ENCODE measurements at places on chromosomes 5 and 9.
A peak's percentile ranks its signal among the peaks of the same experiment; 100 is the strongest.

DNA sequence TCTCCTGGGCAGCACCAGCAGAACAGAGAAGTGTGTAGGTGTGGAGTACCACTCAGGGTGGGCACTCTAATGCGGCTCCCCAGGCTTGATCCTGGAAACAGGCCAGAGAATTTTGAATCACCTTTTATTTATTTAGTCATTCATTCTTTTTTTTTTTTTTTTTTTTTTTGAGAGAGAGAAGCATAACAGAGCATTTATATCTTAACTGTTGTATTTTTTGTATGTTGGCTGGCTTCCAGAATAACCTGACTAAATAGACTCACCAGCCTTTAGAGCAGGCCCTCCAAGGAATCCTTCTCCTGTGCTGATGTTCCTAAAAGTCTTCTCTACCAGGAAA, 153.4 kb downstream of the PIK3R1 start:
- H3K27me3 ChIP-seq = peaks cover 9% of the 10 kb centered on the region
- H3K27ac ChIP-seq = no peak overlapping the region
- peaks cover 9% of the 10 kb centered on the region for H3K36me3 ChIP-seq

- H3K4me3 ChIP-seq = no peak overlapping the region
- H3K27ac ChIP-seq = no peak overlapping the region
- H3K27me3 ChIP-seq = peaks cover 10% of the 10 kb centered on the region
- no peaks in the 10 kb centered on the region for H3K36me3 ChIP-seq
- no peaks in the 10 kb centered on the region for H3K4me1 ChIP-seq
Measured at GRCh38 chr5:8641786-8642505, 773.0 kb downstream of the MTRR start.

- no peaks in the 10 kb centered on the region for H3K27me3 ChIP-seq
- H3K36me3 ChIP-seq = no peaks in the 10 kb centered on the region
- DNase-seq = no peak
- H3K4me3 ChIP-seq = no peak overlapping the region
- no peak overlapping the region for H3K27ac ChIP-seq
Measured at GRCh38 chr5:99926463-99926862, 608.7 kb upstream of the FAM174A start.

DNA sequence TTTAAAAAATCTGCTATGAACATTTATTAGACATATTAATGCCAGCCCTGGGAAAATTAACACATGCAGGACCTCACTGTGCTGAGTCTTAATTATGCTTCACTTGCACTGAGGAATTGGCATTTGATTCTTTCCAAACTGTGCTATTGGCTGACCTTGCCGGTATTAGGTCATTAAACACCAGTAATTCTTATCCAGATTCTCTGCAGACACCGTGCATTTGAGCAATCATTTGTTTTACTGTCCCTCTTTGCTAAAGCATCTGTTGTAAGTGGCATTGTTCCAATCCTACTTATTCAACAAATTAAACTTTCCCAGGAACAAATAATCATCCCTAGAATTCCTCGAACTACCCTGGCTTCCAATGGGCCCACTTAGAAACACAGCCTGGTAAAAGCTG, 145.0 kb downstream of the SLC12A2 start:
- H3K27ac ChIP-seq = no peak overlapping the region
- H3K4me3 ChIP-seq = no peak overlapping the region
- H3K4me1 ChIP-seq = no peaks in the 10 kb centered on the region
- no peak for DNase-seq

GRCh38 chr5:110256298-110256697, 470.2 kb downstream of the TMEM232 start:
- no peak overlapping the region for H3K4me3 ChIP-seq
- peaks cover 7% of the 10 kb centered on the region for H3K27me3 ChIP-seq

DNA sequence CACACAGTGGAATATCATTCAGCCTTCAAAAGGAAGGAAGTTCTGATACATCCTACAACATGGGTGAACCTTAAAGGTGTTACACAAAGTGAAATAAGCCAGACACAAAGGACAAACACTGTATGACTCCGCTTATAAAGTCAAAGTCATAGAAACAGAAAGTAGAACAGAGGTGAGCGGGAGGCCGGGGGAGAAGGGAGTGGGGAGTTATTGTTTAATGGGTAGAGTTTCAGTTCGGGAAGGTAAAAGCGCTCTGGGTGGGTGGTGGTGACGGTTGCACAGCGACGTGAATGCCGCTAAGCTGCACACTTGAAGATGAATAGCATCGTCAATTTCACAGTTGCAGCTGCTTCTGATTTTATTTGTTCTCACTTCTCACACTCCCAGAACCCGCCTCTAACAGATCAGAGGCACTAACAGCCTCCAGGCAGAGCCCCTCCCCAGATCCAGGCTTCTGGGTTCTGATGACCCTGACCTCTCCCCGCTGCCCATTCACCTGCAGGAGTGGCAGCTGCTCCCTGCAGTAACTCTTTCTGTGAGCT, 34.1 kb downstream of the BNIP1 start:
- H3K27ac ChIP-seq = no peak overlapping the region
- DNase-seq = no peak
- no peaks in the 10 kb centered on the region for H3K36me3 ChIP-seq
- peaks cover 44% of the 10 kb centered on the region for H3K27me3 ChIP-seq

DNA sequence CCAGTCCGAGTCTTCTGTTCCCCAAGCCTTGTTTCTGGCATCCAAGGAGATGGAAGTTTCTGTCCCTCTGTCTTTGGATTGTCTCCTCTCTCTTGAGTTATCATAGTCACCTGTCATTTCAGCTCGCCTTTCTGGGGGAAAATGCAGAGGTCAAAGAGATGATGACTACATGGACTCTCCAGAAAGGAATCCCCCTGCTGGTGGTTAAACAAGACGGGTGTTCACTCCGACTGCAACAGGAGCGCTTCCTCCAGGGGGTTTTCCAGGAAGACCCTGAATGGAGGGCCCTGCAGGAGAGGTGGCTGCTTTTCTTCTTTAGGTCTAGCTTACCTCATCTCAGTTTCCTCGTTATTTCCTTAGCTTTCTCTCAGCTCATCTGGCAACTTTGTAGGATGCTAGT, 25.1 kb downstream of the ERAP2 start:
- H3K4me1 ChIP-seq = peaks cover 7% of the 10 kb centered on the region
- no peak overlapping the region for H3K4me3 ChIP-seq
- H3K27ac ChIP-seq = no peak overlapping the region
- no peak for DNase-seq
- H3K27me3 ChIP-seq = peaks cover 4% of the 10 kb centered on the region

GRCh38 chr5:1468247-1468612, 23.0 kb upstream of the SLC6A3 start:
- H3K27me3 ChIP-seq = peaks cover 6% of the 10 kb centered on the region
- peak; percentile 58 for DNase-seq
- peak overlapping the region; percentile 87 for H3K27ac ChIP-seq
- H3K4me3 ChIP-seq = no peak overlapping the region
- peaks cover 56% of the 10 kb centered on the region for H3K36me3 ChIP-seq

- no peak overlapping the region for H3K4me3 ChIP-seq
- no peaks in the 10 kb centered on the region for H3K36me3 ChIP-seq
- H3K4me1 ChIP-seq = no peaks in the 10 kb centered on the region
- no peaks in the 10 kb centered on the region for H3K27me3 ChIP-seq
- no peak for DNase-seq
Measured at GRCh38 chr9:72743836-72744235, 209.0 kb downstream of the ALDH1A1 start.

DNA sequence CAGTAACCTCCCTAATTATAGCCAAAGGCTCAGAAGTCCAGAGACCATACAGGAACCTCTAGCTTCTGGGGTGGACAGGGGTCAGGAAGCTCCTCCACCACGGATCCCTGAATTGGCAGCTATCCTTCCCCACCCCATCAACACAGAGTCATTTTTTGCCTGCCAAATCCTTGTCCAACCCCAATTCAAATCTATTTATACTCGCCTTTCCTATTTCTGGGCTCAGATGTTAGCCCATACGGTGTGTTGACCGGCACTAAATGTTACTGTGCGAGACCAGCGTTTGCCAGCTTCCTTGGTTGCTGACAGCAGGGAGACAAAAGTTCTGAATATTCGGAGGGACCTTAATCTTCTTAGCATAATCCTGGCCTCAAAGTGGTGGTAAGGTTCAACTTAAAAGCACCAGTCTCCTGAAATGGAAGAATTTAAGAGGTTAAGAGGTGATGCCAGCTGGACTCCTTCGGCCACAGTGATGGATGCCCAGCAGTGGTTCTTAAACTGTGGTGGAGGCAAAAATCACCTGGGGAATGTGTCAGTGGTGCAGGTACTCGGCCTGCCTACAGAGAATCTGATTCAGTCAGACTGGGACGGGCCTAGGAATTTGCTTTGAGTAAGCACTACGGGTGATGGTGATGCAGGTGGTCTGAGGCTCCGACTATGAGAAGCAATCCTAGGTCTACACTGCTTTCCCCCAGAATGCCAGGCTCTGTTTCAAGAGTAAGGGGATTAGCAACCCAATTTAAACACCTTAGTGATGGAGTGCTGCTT, 204.8 kb upstream of the MEF2C start:
- DNase-seq = no peak
- no peaks in the 10 kb centered on the region for H3K4me1 ChIP-seq
- no peak overlapping the region for H3K27ac ChIP-seq
- H3K36me3 ChIP-seq = no peaks in the 10 kb centered on the region
- no peaks in the 10 kb centered on the region for H3K27me3 ChIP-seq

GRCh38 chr9:30722065-30722464, 1662.4 kb upstream of the ACO1 start:
- peaks cover 16% of the 10 kb centered on the region for H3K4me1 ChIP-seq
- peak; percentile 32 for DNase-seq
- no peak overlapping the region for H3K4me3 ChIP-seq
- peaks cover 5% of the 10 kb centered on the region for H3K27me3 ChIP-seq
- no peaks in the 10 kb centered on the region for H3K36me3 ChIP-seq

- H3K4me3 ChIP-seq = peak overlapping the region; percentile 84
- H3K27ac ChIP-seq = peak overlapping the region; percentile 73
- peaks cover 3% of the 10 kb centered on the region for H3K27me3 ChIP-seq
- H3K4me1 ChIP-seq = peaks cover 67% of the 10 kb centered on the region
- H3K36me3 ChIP-seq = peaks cover 10% of the 10 kb centered on the region
Measured at GRCh38 chr5:150488519-150489359, 19.2 kb upstream of the NDST1 start.

GRCh38 chr9:24438876-24439275, 106.8 kb downstream of the IZUMO3 start:
- no peak overlapping the region for H3K4me3 ChIP-seq
- H3K36me3 ChIP-seq = no peaks in the 10 kb centered on the region
- H3K4me1 ChIP-seq = no peaks in the 10 kb centered on the region
- no peak for DNase-seq
- no peak overlapping the region for H3K27ac ChIP-seq

- peaks cover 27% of the 10 kb centered on the region for H3K36me3 ChIP-seq
- peaks cover 36% of the 10 kb centered on the region for H3K4me1 ChIP-seq
- H3K27me3 ChIP-seq = no peaks in the 10 kb centered on the region
- peak overlapping the region; percentile 91 for H3K27ac ChIP-seq
Measured at GRCh38 chr5:65926893-65927292, 518 bp downstream of the ERBIN start.

DNA sequence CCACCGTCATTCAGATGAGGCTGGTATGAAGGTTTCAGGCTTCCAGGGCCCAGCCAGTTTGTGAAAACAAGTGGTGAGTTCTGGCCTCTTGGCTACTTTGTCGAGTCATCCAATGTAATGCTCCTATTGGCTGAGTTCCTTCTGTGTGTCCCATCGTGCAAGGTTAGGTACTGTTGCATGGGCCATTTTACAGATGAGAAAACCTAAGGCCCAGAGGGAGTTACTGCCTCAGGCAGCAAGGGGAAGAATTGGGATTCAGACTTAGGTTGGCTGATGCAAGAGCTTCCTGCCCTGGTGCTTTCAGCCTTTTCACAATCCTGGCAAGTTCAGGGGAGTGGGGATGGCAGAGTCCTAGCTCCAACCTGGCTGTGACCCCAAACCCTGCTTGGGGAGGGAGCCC, 17.4 kb upstream of the PITX1 start:
- no peak for DNase-seq
- no peaks in the 10 kb centered on the region for H3K36me3 ChIP-seq
- H3K27me3 ChIP-seq = peaks cover 72% of the 10 kb centered on the region
- peaks cover 41% of the 10 kb centered on the region for H3K4me1 ChIP-seq

- no peaks in the 10 kb centered on the region for H3K36me3 ChIP-seq
- H3K4me3 ChIP-seq = no peak overlapping the region
- peak overlapping the region; percentile 88 for H3K27ac ChIP-seq
- DNase-seq = no peak
- H3K27me3 ChIP-seq = no peaks in the 10 kb centered on the region
Measured at GRCh38 chr5:119329666-119330065, 26.2 kb upstream of the TNFAIP8 start.

DNA sequence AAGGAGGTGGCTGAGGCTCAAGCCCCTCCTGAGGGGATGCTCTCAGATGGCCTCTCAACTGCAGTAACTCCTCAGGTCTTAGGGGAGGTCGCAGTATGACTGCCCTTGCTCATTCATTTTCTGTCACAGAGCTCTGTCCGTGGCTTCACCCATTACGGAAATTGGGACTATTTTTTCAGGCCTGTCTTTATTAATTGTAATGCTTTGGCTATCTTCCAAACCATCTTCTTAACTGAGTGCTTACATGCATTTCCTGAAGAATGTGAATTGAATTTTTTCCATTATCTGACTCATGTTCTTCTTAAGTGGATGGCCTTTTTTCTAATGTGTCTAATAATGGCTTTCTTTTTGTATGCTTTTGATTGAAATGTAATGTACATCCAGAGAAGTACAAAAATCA, 36.4 kb upstream of the SV2C start:
- H3K4me3 ChIP-seq = no peak overlapping the region
- H3K27ac ChIP-seq = no peak overlapping the region
- H3K36me3 ChIP-seq = no peaks in the 10 kb centered on the region
- H3K27me3 ChIP-seq = peaks cover 24% of the 10 kb centered on the region

DNA sequence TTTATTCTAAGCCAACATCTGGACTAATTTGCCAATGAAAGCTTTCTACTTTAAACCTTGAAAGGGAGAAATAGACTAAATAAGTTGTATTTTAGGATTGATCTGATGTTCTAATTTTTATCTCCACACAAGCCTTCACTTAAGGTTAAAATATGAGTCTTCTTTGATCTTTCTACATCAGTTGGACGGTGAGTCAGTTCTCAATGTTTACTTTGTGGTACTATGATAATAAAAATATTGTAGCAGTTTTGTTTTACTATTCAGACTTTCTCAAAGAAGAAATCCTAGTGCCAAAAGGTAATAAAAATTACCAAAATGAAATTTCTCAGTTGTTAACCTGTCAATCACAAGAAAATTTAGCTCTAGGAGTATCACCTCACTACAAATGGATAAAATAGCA, 203.5 kb upstream of the RGMB start:
- DNase-seq = no peak
- peaks cover 9% of the 10 kb centered on the region for H3K4me1 ChIP-seq
- no peak overlapping the region for H3K4me3 ChIP-seq
- no peaks in the 10 kb centered on the region for H3K36me3 ChIP-seq
- H3K27ac ChIP-seq = no peak overlapping the region
- H3K27me3 ChIP-seq = no peaks in the 10 kb centered on the region

- no peak overlapping the region for H3K4me3 ChIP-seq
- no peaks in the 10 kb centered on the region for H3K27me3 ChIP-seq
- H3K36me3 ChIP-seq = peaks cover 46% of the 10 kb centered on the region
- no peaks in the 10 kb centered on the region for H3K4me1 ChIP-seq
Measured at GRCh38 chr9:27073841-27074728, 34.9 kb upstream of the TEK start.

DNA sequence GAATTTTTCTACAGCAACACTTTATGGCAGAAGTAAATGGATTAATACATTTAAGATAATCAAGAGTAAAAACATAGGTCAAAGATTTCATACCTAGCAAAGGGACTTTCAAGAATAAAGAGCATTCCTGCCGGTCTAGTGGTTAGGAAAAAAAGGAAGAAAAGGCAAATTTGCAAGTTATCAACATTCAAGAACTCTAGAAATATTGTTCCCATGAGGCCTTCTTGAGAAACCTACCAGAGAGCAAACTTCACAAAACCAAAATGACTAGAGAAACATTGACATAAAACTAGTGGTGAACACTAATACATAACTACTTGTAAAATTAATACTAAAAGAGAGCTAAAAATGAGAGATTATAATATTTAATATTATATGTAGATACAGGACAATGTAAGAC, 320.2 kb upstream of the RGMB start:
- H3K4me3 ChIP-seq = no peak overlapping the region
- DNase-seq = no peak
- no peak overlapping the region for H3K27ac ChIP-seq
- H3K36me3 ChIP-seq = no peaks in the 10 kb centered on the region
- H3K27me3 ChIP-seq = peaks cover 3% of the 10 kb centered on the region

All from nephron progenitor cell (in vitro differentiated cells).